ENCODE measurements at places on chromosomes 16 and 17.

- no peak for DNase-seq
Observed at GRCh38 chr16:85926370-85926769, 27.4 kb downstream of the IRF8 start.

- no peak for DNase-seq
Observed at GRCh38 chr16:56732366-56732765, 2.4 kb downstream of the NUP93 start.

DNA sequence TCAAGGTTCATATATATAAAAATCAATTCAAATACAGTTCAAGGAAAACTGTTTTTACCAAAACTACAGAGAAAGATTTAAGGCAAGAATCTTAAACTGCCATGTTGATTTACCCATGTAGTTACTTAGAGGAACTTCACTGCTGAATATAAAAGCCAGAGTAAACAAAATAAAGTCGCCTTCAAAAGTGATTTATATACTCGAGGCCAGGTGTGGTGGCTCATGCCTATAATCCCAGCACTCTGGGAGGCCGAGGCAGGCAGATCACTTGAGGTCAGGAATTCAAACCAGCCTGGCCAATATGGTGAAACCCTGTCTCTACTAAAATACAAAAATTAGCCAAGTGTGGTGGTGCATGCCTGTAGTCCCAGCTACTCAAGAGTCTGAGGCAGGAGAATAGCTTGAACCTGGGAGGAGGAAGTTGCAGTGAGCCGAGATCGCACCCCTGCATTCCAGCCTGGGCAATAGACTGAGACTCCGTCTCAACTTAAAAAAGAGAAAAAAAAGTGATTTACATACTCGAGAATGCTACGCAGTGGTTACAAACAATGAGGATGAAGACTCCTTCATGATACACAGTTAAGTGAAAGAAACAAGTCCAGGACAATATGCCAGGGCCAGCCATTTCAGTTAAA, 54.1 kb upstream of the CNEP1R1 start:
- no peak for DNase-seq

DNA sequence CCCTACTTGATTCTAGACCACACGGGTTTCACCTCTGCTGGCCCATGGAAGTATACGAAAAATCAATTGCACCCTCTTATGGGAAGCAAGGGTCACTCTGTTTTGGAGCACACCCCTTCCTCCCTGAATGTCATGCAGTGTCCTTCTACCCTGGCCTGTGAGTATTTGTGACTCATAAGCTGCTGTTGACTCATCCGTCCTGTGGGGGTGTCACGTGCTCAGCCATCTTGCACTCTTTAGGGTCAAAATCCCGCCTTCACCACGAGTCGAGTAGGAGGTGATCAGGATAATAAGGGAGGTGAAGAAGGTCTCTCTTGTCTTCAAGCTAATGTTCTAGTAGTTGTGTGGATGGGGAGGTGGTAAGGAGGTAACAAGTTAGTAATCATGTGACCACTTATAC, 341.0 kb upstream of the EEF2KMT start:
- no peak for DNase-seq

GRCh38 chr17:57465610-57466009, 209.3 kb downstream of the MSI2 start:
- no peak for DNase-seq

DNA sequence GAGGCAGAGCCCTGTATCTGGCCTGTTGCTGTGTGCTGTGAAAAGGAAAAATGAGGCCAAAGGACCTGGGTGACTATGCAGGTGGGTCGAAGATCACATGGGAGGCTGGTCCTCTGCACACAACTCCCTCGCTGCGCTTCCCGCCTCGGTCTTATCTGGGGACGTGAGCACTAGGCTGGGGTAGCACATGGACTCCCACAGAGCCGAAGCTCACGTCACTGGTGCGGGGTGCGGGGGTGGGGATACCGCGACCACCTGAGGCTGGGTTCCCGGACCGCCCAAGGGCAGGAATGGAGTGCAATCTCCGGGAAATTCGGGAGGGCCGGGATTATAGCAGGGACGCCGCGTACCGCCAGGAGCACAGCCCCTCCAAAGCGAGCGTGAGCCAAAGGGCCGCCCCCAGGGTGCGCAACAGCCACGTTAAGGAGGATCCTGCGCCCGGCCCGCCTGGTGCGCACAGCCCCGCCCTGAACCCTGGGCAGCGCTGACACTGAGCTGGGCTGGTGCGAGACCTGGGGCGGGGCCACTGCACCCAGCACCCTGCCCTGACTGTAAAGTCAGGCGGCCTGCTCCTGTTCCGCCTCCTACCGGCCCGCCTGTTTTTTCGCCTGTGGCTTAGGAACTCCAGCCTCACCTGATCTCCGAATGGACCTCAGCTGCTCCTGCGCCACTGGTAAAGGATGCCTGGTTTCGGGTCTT, 4.8 kb downstream of the MT1A start:
- DNase-seq: peak; percentile 34

- DNase-seq: no peak
Observed at GRCh38 chr16:60684002-60684401, 1352.2 kb downstream of the CDH8 start.

DNA sequence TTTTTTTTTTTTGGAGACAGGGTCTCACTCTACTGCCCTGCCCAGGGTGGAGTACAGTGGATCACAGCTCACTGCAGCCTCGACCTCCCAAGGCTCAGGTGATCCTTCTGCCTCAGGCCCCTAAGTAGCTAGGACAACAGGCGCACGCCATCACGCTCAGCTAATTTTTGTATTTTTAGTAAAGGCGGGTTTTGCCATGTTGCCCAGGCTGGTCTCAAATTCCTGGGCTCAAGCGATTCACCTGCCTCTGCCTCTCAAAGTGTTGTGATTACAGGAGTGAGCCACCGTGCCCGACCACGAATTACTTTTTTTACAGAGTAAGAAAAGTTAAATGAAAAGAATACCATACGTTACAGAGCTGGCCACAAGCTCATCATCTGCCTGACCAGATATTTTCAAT, 38.9 kb downstream of the AKAP10 start:
- no peak for DNase-seq

GRCh38 chr17:71330099-71330375, 790.8 kb upstream of the SOX9 start:
- DNase-seq: no peak

- no peak for DNase-seq
Observed at GRCh38 chr17:61562287-61562686, 28.7 kb downstream of the NACA2 start.

DNA sequence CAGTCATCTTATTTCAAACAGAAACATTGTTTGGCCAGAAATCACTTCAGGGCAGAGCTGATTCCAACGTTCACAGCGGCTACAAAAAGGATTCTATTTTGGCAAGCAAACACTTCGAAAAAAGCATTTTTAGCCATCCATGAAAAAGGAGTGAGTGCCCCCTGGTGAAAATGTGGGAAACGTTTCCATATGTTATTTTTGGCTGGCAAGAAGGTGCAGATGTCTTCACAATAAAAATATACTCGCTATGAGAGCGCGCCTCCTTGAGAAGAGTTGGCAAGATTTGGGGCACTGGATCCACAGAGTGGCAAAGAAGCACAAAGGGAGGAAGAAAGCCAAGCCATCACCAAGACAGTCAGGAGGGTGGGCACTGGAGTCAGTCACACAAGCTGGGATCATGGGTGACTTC, 191.1 kb downstream of the CHD9NB start:
- peak; percentile 36 for DNase-seq

- DNase-seq: peak; percentile 93
Observed at GRCh38 chr17:77322514-77323412, 182.0 kb downstream of the SEC14L1 start.

DNA sequence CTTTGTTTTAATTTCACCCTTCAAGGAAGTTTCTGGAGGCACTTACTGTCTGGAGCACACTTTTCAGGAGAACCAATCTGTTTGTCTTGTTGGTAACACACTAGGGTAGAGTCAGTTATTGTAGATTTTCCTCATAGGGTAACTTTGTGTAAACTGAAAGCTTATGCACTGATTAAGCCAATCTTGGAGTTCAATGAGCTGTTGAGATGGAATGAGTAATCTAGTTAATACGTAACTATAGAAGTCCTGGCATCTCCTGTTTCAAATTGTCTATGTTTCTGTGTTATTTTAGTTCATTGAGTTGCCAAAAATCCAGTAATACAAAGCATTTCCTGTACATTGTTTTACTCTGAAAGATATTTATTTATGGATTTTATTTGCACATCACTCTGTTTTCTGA, 111.6 kb upstream of the HAS3 start:
- DNase-seq: peak; percentile 55

GRCh38 chr17:57676543-57676942, 68.6 kb downstream of the CCDC182 start:
- no peak for DNase-seq

- no peak for DNase-seq
Observed at GRCh38 chr17:17672453-17673368, 8.5 kb upstream of the RAI1 start.

- DNase-seq: no peak
Observed at GRCh38 chr17:13129356-13129755, 111.5 kb upstream of the ELAC2 start.

GRCh38 chr16:20844588-20844987, 38.3 kb downstream of the REXO5 start:
- no peak for DNase-seq

DNA sequence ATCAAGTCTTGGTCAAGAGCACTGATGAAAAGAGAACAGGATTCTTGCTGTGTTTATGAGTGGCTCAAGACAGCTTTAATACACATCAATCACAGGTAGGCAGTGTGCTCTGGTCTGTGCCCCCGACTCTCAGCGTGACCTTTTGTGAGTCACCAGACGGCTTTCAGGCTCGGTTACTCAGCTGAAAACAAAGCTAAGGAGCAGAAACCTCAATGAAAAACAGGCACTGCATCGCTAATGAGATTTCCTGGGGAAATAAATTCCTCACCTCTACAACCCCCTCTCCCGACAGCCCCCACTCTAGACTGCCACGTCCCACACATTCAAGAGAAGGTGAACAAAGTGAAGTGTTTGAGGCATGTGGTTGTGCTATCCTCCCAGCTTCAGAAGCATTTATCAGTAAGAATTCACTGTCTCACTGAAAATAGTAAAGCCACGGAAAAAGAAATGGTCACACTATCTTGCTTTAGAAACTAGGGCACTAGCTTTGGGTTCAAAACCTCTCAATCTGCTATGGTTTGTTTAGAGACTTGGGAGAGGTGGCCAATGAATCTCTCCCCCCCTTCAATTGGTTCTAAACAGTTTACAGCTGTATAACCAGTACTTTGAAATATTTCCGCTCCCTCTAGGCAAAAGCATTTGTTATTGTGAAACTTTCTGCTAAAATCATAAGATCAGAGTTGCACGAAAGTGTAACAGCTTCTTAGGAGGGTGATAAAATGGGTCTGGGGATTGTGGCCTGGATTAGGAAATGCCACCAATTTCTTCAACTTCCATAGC, 199.5 kb upstream of the PMFBP1 start:
- peak; percentile 96 for DNase-seq

- DNase-seq: no peak
Observed at GRCh38 chr17:43660816-43661493, 767 bp downstream of the MEOX1 start.

DNA sequence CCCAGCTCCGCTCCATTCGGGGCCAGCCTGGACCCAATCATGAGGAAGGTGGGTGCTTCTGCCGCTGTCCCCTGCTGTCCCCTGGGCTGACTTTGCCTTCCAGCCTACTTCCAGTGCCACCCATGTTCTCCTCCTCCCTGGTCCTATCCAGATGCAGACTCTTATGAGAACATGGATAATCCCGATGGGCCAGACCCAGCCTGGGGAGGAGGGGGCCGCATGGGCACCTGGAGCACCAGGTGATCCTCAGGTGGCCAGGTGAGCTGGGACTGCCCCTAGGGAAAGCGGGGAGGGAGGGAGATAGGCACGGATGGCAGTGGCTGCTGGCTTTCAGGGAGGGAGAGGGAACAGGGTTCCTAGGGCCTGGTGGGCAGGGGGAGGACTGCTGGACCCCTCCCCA, 7.0 kb downstream of the CD19 start:
- DNase-seq: no peak

DNA sequence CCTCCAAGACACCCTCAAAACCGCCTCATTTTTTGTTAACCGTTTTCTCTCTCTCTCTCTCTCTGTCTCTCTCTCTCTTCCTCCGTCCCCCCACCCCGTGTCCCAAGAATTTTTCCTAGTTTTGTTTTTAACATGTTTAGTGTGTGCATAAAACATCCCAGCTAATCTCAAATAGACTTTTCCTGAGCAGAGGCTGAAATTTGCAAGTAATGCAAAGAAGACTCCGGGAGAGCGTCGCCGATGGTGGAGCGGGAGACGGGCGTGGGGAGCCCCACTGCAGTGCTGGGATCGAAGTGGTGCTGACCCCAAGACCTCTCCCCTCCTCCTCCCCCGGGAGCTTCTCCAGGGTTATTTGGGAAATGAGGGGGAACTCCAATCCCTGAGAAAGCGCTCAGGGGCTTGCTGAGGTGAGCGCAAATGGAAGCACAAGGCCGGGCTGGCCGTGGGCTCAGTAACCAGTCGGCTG, 4.7 kb upstream of the DLX4 start:
- DNase-seq: no peak

DNA sequence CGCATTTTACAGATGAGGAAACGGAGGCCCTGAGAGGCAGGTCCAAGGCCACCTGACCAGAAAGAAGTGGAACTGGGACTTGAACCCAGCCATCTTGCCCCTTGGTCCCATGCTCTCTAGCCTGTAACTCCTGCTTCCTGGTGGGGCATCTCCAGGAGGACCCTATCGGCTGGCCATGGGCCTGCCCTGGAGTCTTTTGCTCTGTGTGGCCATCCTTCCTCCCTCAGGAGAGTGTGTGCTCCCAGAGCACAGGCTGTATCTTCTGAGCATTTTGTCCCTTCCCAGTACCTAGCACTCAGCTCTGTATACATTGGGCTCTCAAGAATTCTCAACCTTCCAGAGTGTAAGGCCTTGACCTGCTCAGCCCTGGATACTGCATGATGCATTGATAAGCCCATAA, 28.4 kb upstream of the STH start:
- DNase-seq: no peak

- DNase-seq: no peak
Observed at GRCh38 chr17:43129671-43130010, 4.5 kb upstream of the BRCA1 start.

- no peak for DNase-seq
Observed at GRCh38 chr16:50303041-50303604, 36.8 kb downstream of the ADCY7 start.

GRCh38 chr17:74139120-74139519, 64.4 kb upstream of the RPL38 start:
- DNase-seq: no peak

GRCh38 chr16:2675714-2676113, 6.6 kb upstream of the KCTD5 start:
- DNase-seq: no peak

- DNase-seq: no peak
Observed at GRCh38 chr16:20871258-20871657, 28.9 kb downstream of the DCUN1D3 start.

GRCh38 chr17:75032720-75033280, 14.0 kb downstream of the ATP5PD start:
- peak; percentile 18 for DNase-seq

All from dermis microvascular lymphatic vessel endothelial cell (primary cell).